ENCODE measurements at places on chromosomes 7 and 10.

GRCh38 chr10:65294329-65294728 is 1631.5 kb upstream of the LRRTM3 start:
- no peak for DNase-seq

DNA sequence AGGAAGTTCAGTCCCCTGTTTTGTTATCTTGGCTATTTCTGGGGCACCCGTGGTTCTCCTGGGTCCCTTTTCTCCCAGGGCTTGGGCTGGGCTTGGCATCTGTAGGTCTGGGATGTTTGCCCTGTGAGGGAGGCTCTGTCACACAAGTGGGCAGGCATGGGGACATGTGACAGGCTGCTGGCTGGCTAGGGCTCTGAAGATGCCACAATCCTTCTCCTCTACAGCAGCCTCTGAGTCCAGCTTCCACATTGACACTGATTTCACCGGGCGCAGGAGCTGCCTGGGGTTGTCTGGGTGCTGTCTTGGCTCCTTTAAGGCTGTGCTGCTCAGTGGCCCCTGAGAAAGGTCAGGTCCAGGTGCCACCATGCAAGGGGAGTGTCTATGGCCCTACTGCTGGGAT is 37.4 kb upstream of the ZNF716 start:
- DNase-seq: no peak

- DNase-seq: no peak
Measured at GRCh38 chr10:125073996-125074395, 86.4 kb downstream of the CTBP2 start.

- no peak for DNase-seq
Measured at GRCh38 chr10:131636841-131637724, 263.7 kb upstream of the PPP2R2D start.

DNA sequence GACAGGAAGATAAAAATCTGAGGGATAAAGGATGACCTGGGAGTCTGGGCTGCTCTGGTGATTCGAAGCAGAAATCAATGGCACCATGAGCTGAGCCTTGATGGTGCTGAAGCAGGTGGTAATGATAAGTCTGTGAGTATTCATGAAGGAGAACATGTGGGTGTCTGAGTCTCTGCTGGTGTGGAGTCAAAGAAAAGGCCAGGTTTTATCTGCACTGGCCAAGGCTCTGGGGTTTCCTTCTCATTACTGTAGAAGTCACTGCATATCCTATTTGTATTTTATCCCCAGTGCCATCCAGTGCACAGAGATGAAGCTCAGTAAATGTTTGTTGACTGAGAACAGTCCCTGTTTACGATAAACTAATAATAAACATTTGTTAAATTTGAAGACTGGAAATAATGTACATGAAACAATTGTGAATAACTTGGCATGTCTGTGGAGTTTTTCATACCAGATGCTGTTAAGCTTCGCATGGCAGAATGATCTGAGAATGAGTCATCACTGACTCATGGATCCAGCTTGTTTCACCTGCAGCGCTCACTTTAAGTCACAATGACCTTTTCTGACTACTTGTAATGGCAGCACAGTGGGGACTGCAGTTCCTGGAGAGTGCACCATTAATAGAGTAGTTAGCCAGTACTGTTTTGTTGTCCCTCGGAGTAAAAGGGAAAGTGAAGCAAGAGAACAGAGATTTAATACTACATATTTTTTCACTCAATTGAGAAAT is 538.5 kb downstream of the HTR7 start:
- no peak for DNase-seq

Data from NCI-H2029 treated with DMSO at 0.1 percent for 48 hours (cell line).